ENCODE measurements at places on chromosomes 11 and 22. TPM values are rescaled to one million over a fixed set of nuclear protein-coding genes. Genes with fewer than 3 reads are reported as not detected.

- DNase-seq, result no peak
These were observed 147.2 kb downstream of the TRPC6 start for GRCh38 chr11:101436511-101437142.

GRCh38 chr11:33362051-33362910 is 105.1 kb downstream of the HIPK3 start:
- no peak for DNase-seq

GRCh38 chr22:32106930-32107329 is 52.2 kb downstream of the C22orf42 start:
- no peak for DNase-seq

- DNase-seq, result no peak
These were observed 296.2 kb downstream of the NTM start for GRCh38 chr11:131666617-131667016.

GRCh38 chr11:20363149-20363499 is 390 bp upstream of the HTATIP2 start:
- no peak for DNase-seq

DNA sequence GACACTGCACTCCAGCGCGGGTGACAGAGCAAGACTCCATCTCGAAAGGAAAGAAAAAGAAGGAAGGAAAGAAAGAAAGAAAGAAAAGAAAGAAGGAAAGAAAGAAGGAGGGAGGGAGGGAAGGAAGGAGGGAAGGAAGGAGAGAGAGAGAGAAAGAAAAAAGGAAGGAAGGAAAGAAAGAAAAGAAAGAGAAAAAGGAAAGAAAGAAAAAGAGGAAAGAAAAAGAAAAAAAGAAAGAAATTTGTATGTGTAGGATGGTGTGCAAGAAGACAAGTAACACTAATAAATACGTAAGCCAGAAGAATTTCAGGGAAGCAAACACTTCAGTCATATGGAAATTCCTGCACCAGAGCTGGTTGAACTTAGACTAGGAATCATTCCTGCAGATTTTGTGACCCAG is 618 bp downstream of the OR8D1 start:
- DNase-seq, result no peak

- DNase-seq, result no peak
These were observed 1.9 kb downstream of the CLDN5 start for GRCh38 chr22:19522190-19522880.

DNA sequence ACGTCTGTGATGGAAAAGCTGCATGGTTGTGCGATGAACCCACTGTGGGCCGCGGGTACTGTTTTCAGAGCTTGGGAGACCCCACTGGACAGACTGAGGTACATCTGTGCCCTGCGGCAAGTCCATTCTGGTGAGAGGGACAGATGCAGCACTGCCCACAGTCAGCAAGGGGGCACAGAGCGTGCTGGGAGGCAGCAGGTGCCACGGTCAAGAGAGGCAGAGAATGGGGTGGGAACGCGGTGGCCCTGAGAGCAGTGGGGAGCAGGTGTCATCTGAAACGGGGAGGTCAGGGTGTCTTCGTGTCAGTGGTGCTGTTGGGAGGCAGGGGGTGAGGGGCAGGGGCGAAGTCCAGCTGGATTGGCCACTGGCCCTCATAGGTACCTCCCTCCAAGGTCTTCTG is 32.0 kb downstream of the TBC1D22A start:
- no peak for DNase-seq

- no peak for DNase-seq
These were observed 53.1 kb downstream of the SWAP70 start for GRCh38 chr11:9717040-9717357.

DNA sequence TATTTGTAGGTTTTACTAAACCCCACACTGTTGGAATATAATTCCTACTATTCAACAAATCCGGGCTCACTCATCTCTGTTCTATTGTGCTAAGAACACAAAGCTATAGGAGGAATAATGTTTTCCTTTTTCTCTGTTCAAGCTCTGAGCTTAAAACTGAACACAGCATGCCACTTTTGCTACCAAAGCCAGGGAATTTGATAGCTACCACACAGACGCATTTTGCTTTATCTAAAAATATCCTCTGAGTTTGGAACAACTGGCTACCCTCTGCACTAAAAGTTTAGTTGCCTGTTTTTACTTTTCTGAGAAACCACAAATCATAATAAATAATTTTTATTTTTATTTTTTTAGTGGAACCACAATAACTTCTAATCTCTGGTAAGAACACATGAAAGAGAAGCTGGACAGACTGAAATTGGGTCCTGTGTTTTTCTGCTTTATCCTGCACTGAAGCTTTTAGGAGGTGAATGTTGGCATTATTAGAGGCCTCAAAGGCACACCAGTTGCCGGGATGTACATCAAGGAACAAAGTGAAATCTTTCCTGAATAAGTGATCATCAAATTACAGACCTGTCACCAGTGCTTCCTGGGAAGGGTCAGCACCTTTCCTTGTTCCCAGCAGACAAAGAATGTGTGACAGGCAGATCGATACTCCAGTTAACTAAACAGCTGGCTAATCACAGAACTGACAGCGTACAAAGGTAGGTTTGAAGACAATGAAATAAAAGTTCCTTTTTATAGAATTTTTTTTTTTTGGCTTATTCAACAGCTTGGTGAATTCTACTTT is 523.2 kb upstream of the TENM4 start:
- no peak for DNase-seq

GRCh38 chr11:39651857-39652461 is 1807.5 kb downstream of the LRRC4C start:
- no peak for DNase-seq

DNA sequence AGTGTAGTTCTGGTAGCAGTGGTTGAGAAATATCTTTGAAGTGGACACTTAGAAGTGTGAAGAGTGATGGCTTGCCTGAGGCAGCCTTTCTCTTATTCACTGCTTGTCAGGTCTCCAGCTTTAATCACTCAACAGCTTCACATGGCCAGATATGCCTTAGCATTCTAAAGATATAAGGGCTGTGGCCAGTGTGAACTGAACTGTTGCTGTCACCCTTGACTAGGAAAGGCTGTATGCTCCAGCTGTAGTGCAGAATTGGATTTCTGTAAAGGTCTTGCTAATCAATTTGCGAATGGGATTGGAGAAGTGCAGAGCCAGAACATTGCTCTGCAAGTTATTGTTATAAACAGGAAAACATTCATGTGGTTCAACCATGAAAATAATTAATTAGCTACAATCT is 266.7 kb downstream of the TMEM135 start:
- no peak for DNase-seq

GRCh38 chr11:61747967-61748285 is 4.5 kb upstream of the MYRF start:
- DNase-seq, result no peak

GRCh38 chr22:45316796-45317526 is 7.2 kb downstream of the FAM118A start:
- DNase-seq, result no peak

- no peak for DNase-seq
These were observed 147.6 kb downstream of the OPCML start for GRCh38 chr11:133384731-133385130.

GRCh38 chr11:73577496-73577917 is 20.4 kb downstream of the FAM168A start:
- no peak for DNase-seq

- DNase-seq, result no peak
These were observed 33.4 kb upstream of the GLYATL1 start for GRCh38 chr11:58905721-58906547.

GRCh38 chr11:2541881-2542361 is 97.1 kb downstream of the KCNQ1 start:
- DNase-seq, result no peak

GRCh38 chr11:92920331-92920730 is 49.1 kb upstream of the MTNR1B start:
- DNase-seq, result no peak

Gene C11orf87
- total RNA-seq, result not detected

Gene KRTAP5-2
- not detected for total RNA-seq

Gene C22orf31
- total RNA-seq, result not detected

Gene ELFN2
- 4.6 TPM for total RNA-seq

Gene NLRP14
- not detected for total RNA-seq

Gene CYTH4
- 0.07 TPM for total RNA-seq

Gene NFAM1
- not detected for total RNA-seq

Gene OR52A1
- not detected for total RNA-seq

Gene LYVE1
- not detected for total RNA-seq

Gene SCGB2A2
- total RNA-seq, result not detected

Gene PICALM
- total RNA-seq, result 218 TPM
